Lower lobe of right lung (tissue), 2 donors: ENCODE measurements at places on chromosomes 4 and X. TPM values are rescaled to one million over a fixed set of nuclear protein-coding genes. Genes with fewer than 3 reads are reported as not detected.
A peak's percentile ranks its signal among the peaks of the same experiment; 100 is the strongest.

The CSAG3 gene
- total RNA-seq = not detected

The SPATA4 gene
- total RNA-seq = 1.2 TPM

DNA sequence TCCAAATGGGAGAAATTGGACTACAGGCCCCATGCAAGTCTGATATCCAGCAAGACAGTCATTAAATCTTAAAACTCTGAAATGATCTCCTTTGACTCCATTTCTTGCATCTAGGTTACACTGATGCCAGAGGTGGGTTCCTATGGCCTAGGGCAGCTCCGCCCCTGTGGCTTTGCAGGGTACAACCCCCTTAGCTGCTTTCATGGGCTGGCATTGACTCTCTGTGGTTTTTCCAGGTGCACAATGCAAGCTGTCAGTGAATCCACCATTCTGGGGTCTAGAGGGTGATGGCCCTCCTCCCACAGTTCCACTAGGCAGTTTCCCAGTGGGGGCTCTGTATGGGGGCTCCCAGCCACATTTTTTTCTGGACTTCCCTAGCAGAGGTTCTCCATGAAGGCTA, 228.5 kb upstream of the ADAMTS3 start:
- H3K27me3 ChIP-seq = no peaks in the 10 kb centered on the region
- DNase-seq = no peak
- H3K4me1 ChIP-seq = no peaks in the 10 kb centered on the region
- no peaks in the 10 kb centered on the region for H3K36me3 ChIP-seq

- H3K4me1 ChIP-seq = no peaks in the 10 kb centered on the region
- H3K4me3 ChIP-seq = no peak overlapping the region
- no peak for DNase-seq
- no peaks in the 10 kb centered on the region for H3K36me3 ChIP-seq
Observed at GRCh38 chrX:133685822-133686221, 270.5 kb upstream of the GPC4 start.

GRCh38 chrX:107825698-107826237, at the start of gene MID2:
Gene MID2, plus strand, starts transcription at chrX:107825866. Its CDS starts 561 bp downstream, at chrX:107826427.
- H3K27ac ChIP-seq = peak within 1 kb of the TSS; percentile 89
- H3K4me3 ChIP-seq = peak within 1 kb of the TSS; percentile 59
- peak; percentile 76 for DNase-seq
- peaks cover 14% of the 10 kb centered on the region for H3K4me1 ChIP-seq
- no peaks in the 10 kb centered on the region for H3K36me3 ChIP-seq
- H3K27me3 ChIP-seq = no peaks in the 10 kb centered on the region

- no peak for DNase-seq
- H3K4me1 ChIP-seq = peaks cover 12% of the 10 kb centered on the region
- no peak overlapping the region for H3K27ac ChIP-seq
- H3K4me3 ChIP-seq = no peak overlapping the region
- no peaks in the 10 kb centered on the region for H3K36me3 ChIP-seq
Observed at GRCh38 chr4:76376534-76376933, 44.4 kb downstream of the CCDC158 start.
